NCI-H2029 (cell line): ENCODE measurements at places on chromosomes 1 and 21.

DNA sequence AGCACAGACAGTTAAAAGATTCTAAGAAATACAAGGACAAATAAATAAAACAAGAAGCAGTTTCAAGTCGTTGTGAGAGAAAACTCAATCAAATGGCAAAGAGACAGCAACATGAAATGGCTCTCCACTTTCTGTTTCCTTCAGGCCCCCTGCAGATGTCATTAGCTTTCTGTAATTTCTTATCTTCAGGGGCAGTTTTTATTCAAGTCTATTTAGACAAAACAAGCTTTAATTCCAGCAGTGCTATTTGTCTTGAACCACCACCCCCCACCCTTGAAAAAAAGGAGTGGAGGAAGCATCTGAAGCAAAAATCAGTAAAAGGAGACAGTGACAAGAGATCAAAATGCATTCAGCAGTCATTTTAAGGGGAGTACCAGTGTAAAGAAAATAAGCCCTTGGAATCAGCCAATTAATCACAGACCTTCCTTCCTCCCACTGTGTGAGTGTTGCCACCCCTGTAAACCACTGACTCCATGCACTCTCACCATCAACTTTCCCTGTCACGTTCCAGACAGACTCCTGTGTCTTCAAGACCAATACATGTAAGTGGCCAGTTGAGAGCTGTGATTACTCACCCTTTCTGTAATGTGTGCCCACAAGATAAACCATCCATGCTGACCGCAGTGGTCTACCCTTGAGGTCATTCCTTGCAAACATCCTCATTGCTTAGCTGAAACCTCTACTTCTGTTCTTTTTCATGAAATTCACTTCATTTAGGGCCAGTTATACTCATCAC, 136.1 kb upstream of the HOOK1 start:
- DNase-seq, result no peak

- DNase-seq, result no peak
These were observed 204.8 kb upstream of the FGGY start for GRCh38 chr1:59092126-59092525.

DNA sequence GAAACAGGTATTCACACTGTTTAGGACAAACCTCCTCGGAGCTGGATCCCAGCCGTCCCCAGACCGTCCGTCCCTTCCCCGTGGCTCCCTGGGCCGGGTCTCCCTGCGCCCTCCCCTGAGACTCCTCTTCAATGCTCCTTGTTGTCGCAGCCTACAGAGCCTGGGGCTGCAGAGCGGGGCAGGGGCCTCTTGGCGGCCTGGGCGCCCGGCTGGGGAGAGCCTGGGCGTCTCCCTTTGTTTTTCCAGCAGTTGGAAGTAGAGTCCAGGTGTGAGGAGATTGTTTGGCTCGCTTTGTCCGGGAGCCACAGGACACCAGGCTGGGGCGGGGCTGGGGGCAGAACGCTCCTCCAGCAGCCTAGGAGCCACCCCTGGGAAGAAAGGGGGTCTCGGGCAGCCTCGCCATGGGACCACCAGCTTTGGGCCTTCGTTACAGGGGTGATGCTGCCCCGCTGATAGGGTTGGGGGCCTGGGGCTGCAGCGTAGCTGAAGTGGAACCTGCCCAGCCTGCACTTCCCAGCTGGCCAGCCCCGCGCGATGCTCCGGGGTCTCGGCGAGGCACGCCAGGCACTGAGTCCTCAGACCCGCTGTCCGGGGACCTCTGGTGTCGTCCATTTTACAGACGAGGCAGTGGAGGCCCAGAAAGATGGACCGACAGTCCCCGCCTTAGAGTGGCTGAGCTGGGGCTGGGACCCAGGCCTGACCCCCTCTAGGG, 66.9 kb downstream of the PRDM16 start:
- no peak for DNase-seq

DNA sequence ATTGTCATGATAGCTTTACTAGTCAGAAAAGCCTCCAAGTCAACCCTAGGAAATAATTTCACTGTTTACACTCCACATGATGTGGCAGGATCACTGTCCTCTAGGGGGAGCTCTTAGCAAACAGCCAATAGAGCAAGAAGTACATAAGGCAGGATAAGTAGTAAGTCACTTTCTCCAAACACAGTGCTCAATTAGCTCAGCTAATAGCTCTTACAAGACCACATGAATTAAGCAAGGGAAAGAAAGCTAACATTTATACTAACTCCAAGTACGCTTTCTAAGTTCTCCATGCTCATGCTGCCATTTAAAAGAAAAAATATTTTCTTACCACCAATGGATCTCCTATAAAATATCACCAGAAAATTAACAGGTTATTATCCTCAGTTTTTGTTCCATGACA, 66.9 kb upstream of the LRIF1 start:
- DNase-seq, result peak; percentile 35

DNA sequence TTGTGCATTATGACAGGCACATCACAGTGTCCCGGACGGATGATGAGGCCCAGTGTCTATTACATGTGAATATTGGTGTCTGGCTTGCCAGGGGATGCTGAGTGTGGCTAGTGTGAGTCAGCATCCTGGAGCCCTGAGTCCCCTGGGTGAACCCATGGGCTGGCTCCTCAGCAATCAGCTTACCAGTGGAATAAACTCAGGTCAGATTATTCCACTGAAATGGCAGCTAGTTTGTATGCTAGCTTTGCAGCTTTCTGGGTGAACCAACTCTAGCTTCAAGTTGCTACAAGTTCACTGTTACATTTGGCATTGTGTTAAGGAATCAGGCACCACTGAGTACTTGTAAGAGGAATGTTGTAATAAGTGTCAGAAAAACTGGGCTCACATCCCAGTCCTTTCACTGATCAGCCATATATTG, 23.9 kb upstream of the RPTN start:
- DNase-seq, result no peak

- no peak for DNase-seq
These were observed 83.0 kb upstream of the COL11A1 start for GRCh38 chr1:103191327-103191726.

- no peak for DNase-seq
These were observed 80.8 kb upstream of the JUN start for GRCh38 chr1:58864654-58865053.

- DNase-seq, result no peak
These were observed 8.9 kb downstream of the SDCCAG8 start for GRCh38 chr1:243264717-243265116.

DNA sequence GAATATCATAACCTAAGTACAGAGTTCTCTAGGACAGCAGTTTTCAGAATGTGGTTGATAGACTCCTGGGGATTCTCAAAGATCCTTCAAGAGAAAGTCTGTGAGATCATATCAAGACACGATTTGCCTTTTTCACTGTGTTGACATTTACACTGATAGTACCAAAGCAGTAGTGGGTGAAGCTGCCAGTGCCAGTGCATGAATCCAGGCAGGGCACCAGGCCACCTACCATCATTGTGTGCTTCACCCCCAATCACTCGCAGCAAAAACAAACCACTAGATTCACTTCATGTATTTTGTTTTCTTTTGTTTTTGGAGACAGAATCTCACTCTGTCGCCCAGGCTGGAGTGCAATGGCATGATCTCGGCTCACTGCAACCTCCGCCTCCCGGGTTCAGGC, 23.9 kb downstream of the DNAJC16 start:
- no peak for DNase-seq
